ENCODE measurements at places on chromosomes 12 and 14.

- peaks cover 2% of the 10 kb centered on the region for H3K27me3 ChIP-seq
- H3K27ac ChIP-seq = no peak overlapping the region
- peaks cover 10% of the 10 kb centered on the region for H3K4me1 ChIP-seq
- H3K4me3 ChIP-seq = no peak overlapping the region
- DNase-seq = no peak
- H3K36me3 ChIP-seq = peaks cover 2% of the 10 kb centered on the region
These were observed 1.3 kb downstream of the ZFHX2 start for GRCh38 chr14:23550131-23550811.

- no peak for DNase-seq
- H3K27ac ChIP-seq = no peak overlapping the region
- no peaks in the 10 kb centered on the region for H3K36me3 ChIP-seq
- H3K4me1 ChIP-seq = no peaks in the 10 kb centered on the region
- H3K4me3 ChIP-seq = no peak overlapping the region
These were observed 6.5 kb downstream of the OR6C74 start for GRCh38 chr12:55250944-55251343.

DNA sequence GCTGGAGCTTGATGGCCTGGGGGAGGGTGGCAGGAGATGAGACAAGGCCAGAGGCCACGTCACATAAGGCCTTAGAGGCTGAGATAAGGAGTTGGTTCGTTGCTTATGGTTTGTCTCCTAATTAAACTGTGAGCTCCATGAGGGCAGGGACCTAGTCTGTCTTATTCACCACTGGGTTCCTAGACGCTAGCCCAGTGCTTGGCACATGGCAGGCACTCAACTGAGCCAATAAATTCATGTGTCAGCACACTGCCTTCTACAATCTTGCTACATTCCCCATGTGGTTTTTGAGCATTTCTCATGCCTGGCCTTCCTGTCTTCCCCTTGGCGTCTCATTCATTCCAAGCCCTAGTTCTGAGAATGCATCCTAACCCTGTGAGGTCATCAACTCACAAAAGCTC is 92.5 kb upstream of the MED13L start:
- no peaks in the 10 kb centered on the region for H3K27me3 ChIP-seq
- DNase-seq = no peak
- no peak overlapping the region for H3K4me3 ChIP-seq
- H3K4me1 ChIP-seq = no peaks in the 10 kb centered on the region
- peaks cover 2% of the 10 kb centered on the region for H3K36me3 ChIP-seq

DNA sequence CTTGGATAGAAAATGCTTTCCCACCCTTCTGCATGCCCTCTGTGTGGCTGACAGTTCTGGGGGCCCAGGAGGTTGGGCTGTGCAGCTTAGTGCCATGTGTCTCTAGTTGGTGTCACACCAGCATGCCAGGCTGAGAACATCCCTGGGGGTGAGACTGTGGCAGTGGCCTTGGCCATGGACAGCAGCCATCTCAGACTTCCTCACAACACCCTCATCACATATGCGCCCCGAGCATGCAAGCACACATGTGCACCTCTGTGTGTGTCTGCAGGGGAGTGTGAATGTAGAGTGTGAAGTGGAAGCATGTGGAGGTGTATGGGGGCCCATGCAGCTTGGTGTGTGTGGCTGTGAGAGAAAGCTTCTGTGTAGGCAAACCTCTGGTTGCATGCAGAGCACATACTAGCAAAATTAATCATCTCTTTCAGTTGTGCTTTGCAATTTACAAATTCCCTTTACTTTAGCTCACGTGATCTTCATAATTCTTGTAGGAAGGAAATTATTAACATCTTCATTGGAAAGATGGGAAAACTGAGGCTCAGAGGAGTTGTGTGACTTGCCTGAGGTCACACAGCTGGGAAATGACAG is 8.4 kb downstream of the ASIC1 start:
- H3K36me3 ChIP-seq = peaks cover 8% of the 10 kb centered on the region
- peaks cover 8% of the 10 kb centered on the region for H3K4me1 ChIP-seq
- no peak overlapping the region for H3K4me3 ChIP-seq
- no peak overlapping the region for H3K27ac ChIP-seq

GRCh38 chr12:117494833-117495655 is 133.6 kb upstream of the NOS1 start:
- H3K27me3 ChIP-seq = no peaks in the 10 kb centered on the region
- H3K4me1 ChIP-seq = no peaks in the 10 kb centered on the region
- no peaks in the 10 kb centered on the region for H3K36me3 ChIP-seq
- DNase-seq = no peak

GRCh38 chr12:6614513-6615172 is 7.5 kb upstream of the CHD4 start:
- H3K27me3 ChIP-seq = no peaks in the 10 kb centered on the region
- H3K36me3 ChIP-seq = no peaks in the 10 kb centered on the region
- peak overlapping the region; percentile 70 for H3K27ac ChIP-seq

DNA sequence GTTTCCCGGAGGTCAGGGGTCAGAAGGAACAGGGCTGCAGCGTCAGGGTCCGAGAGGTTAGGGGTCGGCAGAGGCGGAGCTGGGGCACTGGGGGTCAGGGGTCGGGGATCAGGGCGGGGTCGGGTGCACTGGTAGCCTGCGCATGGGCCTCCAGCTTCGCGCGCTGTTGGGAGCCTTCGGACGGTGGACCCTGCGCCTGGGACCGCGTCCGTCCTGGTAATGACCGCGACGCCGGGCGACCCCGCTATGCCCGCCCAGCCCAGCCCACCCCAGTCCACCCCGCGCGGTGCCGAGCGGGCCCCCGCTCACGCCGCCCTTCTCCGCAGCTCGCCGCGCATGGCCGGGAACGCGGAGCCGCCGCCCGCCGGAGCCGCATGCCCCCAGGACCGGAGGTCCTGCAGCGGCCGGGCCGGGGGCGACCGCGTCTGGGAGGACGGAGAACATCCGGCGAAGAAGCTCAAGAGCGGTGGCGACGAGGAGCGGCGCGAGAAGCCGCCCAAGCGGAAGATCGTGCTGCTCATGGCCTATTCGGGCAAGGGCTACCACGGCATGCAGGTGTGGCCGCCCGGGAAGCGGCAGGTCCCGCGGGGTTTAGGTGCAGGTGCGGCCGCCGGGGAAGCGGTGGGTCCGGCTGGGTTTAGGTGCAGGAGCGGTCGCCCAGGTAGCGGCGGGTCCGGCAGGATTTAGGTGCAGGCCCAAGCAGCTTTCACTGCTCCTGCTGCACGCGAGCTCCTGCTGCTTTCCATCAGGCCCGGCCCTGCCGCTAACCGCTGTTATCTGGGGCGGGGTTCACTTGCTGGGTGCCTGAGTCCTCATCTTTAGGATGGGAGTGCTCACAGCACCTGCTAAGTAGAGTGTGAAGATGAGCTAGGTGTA is 743 bp downstream of the PUS1 start:
- DNase-seq = no peak
- H3K4me1 ChIP-seq = peaks cover 16% of the 10 kb centered on the region
- H3K27me3 ChIP-seq = no peaks in the 10 kb centered on the region
- peak overlapping the region; percentile 89 for H3K27ac ChIP-seq
- peaks cover 10% of the 10 kb centered on the region for H3K36me3 ChIP-seq

DNA sequence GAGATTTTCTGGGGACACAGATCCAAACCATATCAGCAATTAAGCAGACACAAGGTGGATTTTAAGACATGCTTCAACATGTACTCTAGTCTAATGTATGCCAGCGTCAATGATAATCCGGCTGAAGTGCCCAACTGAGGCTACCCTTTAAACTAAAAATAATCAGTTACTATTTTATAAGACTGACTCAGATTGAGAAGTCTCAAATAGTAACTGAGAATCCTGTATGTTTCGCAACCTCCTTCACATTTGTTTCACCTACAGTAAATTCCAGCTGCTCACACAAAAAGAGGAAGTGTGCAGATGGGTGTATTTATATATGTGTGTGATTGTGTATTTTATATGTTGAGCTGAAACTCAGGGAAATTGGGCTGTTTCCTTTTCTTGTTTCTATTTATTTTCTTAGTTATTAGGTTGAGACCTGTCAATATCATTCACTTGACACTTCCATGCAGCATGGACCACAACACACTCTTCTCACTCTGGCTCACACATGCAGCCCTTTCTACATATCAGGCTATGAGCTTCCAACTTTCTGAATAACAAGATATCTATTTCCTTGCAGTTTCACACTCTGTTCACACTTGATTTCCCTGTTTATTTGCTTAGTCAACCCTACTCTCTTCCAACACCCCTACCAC is 1224.9 kb upstream of the TMEM132C start:
- H3K4me3 ChIP-seq = no peak overlapping the region
- peaks cover 12% of the 10 kb centered on the region for H3K27me3 ChIP-seq
- H3K4me1 ChIP-seq = no peaks in the 10 kb centered on the region
- no peak overlapping the region for H3K27ac ChIP-seq
- H3K36me3 ChIP-seq = no peaks in the 10 kb centered on the region

DNA sequence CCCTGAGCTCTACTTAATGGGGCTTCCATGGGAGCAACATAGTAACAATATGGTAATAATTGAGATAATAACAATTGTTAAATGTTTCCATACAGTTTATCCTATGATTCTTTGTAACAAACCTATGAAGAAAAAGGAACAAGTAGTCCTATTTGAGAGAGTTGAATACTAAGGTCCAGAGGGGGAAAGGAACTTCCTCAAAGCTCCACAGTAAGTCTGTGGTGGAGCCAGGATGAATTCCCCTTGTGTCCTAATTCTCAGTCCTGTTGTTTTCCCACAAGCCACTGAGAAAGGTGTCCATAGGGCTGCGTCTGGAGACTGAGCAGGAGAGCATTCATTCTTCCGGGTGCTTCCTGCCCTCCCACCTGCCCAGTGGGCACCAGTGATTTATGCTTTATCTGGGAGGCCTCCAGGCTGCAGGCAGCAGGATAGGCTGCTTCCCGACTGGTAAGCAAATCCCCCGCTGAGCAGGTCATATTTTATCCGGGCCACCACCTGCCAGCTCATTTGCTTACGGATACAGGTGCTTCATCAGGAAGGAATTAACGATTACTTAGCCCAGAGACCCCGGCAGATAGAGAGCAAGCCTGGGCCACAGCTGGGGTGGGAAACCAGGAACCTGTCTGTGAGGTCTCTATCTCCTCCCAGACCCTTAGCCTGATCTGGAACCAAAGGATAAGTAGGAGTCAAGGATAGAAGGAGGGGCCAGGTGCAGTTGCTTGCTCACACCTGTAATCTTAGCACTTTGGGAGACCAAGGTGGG is 33.9 kb upstream of the FAM222A start:
- no peak overlapping the region for H3K27ac ChIP-seq
- H3K36me3 ChIP-seq = peaks cover 4% of the 10 kb centered on the region
- no peaks in the 10 kb centered on the region for H3K4me1 ChIP-seq
- no peak overlapping the region for H3K4me3 ChIP-seq
- no peak for DNase-seq
